Bone marrow (tissue), 2 donors: ENCODE measurements at places on chromosomes 5 and 9.
A peak's percentile ranks its signal among the peaks of the same experiment; 100 is the strongest.

DNA sequence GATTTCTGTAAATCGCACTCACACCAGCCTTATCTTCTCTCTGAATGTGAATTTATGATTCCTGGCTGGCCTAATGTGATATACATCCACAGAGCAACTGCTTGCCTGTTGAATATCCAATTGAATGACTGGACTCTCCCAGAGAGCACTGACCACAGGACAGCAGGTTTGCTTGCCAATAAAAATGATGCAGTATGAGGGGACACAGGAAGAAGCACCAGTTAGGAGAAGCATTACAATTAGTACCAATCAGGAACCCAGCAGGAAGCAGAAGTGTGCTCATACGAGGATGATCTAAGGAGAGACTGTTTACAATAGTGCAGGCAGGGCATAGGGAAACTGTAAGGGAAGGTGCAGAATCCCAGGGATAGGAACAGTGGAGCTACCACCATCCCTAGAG is 127.2 kb upstream of the ZNF366 start:
- no peak for DNase-seq

DNA sequence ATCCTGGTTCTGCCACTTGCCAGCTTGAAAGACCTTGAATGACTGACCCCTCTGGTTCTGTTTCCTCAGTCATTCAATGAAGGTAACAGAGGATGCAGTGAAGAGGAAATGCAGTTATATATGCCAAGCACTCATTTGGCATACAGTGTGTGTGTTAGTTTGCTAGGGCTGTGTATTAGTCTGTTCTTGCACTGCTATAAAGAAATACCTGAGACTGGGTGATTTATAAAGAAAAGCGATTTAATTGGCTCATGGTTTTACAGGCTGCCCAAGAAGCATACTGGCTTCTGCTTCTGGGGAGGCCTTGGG is 8.6 kb upstream of the WHRN start:
- DNase-seq, result no peak

- no peak for DNase-seq
Measured at GRCh38 chr9:7402334-7403027, 397.1 kb downstream of the DMAC1 start.

GRCh38 chr5:61626639-61627282 is 294.7 kb downstream of the ZSWIM6 start:
- DNase-seq, result peak; percentile 31

- DNase-seq, result no peak
Measured at GRCh38 chr5:171667341-171668096, 118.1 kb upstream of the SMIM23 start.

DNA sequence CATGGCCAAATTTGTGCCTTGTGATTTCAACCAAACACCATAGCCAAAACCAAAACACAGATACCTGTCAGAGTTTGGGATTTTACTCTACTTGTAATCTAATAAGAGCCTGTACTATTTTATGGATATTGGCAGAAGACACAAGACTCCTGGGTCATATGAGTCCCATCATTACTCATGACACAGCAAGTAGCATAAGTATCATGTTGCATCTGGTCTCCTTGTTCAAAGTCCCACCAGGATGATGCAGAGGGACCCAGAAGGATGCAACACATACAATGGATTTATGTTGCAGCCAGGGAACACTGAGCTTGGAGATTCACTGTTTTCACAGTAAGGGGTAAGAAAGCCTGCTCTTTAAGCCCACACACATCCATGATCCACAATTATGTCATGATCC is 13.2 kb upstream of the ACO1 start:
- no peak for DNase-seq

- no peak for DNase-seq
Measured at GRCh38 chr5:125148076-125148475, 401.6 kb upstream of the ZNF608 start.

DNA sequence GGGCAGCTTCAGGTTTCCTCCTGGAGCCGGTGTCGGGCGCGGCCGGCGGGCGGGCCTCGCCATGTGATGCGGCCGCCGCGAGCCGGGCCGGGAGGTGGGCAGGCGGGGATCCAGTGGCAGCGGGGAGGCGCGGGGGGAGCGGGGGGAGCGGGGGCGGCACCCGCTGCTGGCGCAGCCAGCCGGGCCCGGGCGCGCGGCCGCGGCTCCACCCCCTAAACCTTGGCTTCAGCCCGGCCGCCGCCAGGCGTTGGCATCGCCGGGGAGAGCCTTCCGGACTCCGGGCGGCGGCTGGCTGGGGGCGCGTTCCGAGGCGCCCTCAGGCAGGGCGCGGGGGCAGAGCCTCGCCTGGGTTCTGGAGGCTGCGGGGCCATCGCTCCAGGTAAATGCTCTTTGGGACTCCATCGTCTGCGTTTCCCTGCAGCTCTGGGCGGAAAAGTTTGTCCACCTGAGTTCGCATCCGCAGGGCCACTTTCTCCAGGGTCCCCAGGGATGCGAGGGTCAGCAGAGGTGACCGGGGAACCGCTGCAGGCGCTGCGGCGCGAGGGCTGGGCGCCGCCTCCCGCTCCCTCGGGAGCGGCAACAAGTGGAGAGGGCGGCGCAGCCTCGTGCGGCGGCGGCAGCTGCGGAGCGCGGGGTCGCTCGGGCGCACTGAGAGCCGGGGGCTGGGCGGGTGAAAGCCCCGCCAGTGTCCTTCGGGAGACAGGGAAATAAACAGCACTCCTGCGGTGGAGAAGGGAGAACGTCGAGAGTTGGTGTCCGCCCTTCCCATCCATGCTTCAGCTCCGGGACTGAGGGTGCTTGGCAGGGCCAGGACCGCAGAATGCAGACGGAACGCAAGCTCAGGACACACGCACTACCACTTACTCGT is at the start of gene ARHGEF28:
Gene ARHGEF28 (plus strand): TSS at position 253 of the 868 bp plus-strand sequence. CDS start 58,656 bp downstream, outside the sequence.
- DNase-seq, result no peak

- no peak for DNase-seq
Measured at GRCh38 chr5:170147051-170147752, 41.5 kb downstream of the FOXI1 start.

GRCh38 chr9:137478962-137479861 is 20.1 kb upstream of the NSMF start:
- DNase-seq, result no peak

- DNase-seq, result no peak
Measured at GRCh38 chr9:91948101-91948596, 1.9 kb downstream of the ROR2 start.

GRCh38 chr9:34500623-34501267 is 22.0 kb downstream of the ENHO start:
- peak; percentile 44 for DNase-seq

GRCh38 chr5:105430516-105430915 is 1867.9 kb upstream of the NUDT12 start:
- DNase-seq, result no peak

DNA sequence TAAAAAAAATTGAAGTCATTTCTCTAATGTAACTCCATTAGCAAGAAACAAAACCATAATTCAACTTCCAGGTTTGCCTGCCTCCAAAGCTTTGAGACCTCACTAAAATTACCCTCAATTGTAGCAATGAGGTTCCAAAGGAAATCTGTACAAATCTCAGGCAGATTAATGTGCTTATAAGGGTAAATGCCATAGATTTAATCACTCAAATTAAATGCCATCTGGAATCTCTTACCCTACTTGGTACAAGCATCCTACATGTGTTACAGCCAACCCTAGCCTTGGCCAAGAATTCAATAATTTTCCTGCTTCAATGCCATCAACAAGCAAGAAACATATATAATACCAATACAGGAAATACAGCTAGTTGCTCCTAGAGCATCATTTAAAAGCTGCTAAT is 452.8 kb downstream of the RAB3C start:
- no peak for DNase-seq

DNA sequence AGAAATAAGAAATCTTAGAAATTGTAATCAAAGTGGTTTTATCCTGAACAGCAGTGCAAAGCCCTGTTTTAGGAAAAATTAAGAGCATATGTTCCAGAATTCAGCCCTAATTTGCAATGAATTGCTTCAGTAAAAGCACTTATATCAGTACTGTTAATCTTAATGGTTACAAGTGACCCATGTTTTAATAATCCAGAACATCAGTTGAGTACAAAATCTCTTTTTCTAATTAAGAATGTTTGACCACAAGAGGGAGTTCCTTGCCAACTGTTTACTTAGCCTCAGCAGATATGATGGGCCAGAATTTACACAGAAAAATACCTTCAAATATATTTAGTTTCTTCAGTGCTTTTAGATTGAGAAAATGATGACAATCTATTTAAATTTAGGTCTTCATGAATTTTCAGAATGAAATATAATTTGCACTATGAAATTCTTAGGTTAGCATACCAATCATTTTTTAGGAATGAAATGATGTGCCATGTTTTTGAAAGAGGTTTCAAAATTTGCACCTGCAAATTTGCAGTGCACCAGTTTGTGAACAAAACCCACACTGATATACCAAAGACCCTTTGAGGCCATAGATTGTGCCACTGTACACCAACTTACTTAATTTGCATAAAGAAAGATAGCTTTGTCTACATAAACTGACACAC is 926.3 kb upstream of the ARRDC3 start:
- no peak for DNase-seq

GRCh38 chr5:132303589-132303988 is 9.4 kb downstream of the SLC22A4 start:
- DNase-seq, result no peak

GRCh38 chr9:110443866-110444220 is 106.2 kb upstream of the TXNDC8 start:
- no peak for DNase-seq

DNA sequence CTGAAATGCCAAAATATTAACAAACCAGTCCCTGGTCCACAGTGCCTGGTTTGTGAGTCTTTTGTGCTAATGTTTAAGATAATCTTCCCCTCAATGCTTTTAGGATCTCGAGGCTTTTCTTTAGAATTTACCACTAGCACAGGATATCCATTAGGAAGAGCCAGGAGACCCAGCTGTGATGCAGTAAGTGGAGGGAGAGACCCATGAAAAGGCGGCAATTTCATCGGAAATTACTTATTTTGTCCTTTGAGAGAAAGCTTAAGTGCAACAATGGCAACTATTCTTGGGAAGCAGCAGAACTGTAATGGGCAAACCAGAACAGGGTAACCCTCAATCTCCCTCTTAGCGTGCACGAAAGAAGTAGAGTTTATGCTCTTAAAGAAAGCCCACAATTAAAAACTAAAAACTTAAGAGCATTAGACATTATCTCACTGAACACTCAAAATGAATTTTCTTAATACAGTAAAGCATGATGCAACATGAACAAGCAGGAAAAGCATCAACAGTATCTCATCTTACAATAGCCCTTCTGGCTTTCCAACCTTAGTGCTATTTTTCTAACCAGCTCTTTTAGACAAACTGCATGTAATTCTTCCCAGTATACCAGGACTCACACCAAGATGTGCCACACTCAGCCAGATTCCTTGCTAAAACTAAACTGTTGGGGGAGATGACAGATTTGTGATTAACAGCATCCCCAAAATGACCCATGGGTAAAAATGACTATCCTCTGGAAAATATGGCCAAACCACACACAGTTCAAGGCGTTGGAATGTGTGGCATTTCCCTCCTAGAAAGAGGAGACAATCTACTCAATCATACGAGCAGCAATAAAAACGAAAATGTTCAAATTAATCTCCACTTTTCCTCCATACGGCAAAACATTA is 36.4 kb downstream of the PWWP2A start:
- no peak for DNase-seq

- DNase-seq, result no peak
Measured at GRCh38 chr9:34252016-34252415, 73.2 kb downstream of the UBAP1 start.

GRCh38 chr5:53777864-53778618 is 217.6 kb downstream of the NDUFS4 start:
- DNase-seq, result no peak

DNA sequence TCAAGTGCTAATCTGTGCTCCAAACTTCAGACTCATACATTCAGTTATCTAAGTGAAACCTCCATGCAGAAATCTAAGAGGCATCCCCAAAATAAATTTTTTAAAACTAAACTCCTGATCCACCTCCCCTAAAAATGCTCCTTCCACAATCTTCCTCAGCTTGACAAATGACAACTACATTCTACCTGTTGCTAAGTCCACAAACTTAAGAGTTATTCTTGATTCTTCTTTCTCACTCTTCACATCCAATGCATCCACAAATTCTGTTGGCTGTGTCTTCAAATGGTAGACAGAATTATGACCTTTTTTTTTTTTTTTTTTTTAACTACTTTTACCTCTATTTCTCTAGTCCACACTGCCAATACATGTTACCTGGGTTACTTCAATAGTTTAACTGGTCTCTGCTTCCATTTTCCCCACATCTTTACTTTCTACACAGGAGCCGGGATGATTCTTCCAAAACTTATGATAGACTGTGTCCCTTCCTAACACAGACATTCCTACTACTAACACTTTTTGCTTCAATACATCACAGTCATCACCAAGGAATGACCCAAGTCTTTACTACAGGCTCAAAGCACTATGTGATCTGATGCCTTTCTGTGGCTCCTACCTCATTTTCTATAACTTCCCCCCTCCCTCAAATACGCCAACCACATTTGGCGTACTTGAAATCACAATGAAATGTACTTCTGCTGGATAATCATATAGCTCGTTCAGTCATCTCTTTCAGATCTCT is 143.6 kb downstream of the PDE4D start:
- DNase-seq, result no peak

- DNase-seq, result no peak
Measured at GRCh38 chr5:12902611-12903010, 998.4 kb upstream of the CTNND2 start.

- no peak for DNase-seq
Measured at GRCh38 chr5:133681896-133682295, 69.6 kb upstream of the FSTL4 start.

- DNase-seq, result no peak
Measured at GRCh38 chr5:145162626-145163025, 672.5 kb downstream of the PRELID2 start.

DNA sequence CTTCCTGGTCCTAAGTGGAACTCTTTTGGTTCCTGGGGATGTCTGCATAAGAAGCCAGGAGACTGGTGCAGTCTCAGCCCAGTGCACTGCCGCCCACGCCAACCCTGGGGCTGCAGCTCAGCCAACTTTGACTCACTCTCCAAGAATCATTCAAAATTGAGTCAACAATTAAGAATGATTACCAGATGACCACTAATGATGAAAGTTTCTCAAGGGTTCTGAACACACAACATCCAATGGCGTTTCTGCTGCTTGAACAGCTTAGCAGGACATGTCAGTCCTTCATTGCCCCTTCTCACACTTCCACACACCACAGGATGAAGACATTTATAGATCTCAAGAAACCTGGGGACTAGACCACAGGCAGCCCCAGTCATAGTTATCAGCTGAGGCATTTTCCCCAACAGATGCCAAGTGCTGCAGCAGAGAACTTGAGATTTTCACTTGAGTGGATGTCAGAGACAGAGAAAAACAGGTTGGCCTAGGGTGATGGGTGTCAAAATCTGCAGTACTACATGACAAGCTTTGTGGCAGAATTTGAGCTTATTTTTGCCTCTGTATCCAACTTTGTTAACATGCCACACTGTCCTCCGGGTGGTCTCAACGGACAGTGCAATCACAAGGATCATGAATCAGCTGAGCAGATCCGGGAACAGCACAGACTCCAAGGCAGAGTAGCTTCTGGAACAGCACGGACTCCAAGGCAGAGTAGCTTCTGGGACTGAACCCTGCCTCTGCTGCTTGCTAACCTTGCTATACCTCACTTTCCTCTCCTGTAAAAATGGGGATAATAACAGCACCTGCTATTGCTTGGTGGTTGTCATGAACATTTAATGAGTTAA is 356.1 kb downstream of the SPOCK1 start:
- no peak for DNase-seq

GRCh38 chr9:134565316-134565915 is 76.2 kb upstream of the COL5A1 start:
- DNase-seq, result no peak

- no peak for DNase-seq
Measured at GRCh38 chr5:32779754-32780415, 68.8 kb downstream of the NPR3 start.

- DNase-seq, result no peak
Measured at GRCh38 chr9:32136700-32137339, 247.6 kb upstream of the ACO1 start.
